SK-N-SH (cell line): ENCODE measurements at places on chromosomes 7 and 10.

DNA sequence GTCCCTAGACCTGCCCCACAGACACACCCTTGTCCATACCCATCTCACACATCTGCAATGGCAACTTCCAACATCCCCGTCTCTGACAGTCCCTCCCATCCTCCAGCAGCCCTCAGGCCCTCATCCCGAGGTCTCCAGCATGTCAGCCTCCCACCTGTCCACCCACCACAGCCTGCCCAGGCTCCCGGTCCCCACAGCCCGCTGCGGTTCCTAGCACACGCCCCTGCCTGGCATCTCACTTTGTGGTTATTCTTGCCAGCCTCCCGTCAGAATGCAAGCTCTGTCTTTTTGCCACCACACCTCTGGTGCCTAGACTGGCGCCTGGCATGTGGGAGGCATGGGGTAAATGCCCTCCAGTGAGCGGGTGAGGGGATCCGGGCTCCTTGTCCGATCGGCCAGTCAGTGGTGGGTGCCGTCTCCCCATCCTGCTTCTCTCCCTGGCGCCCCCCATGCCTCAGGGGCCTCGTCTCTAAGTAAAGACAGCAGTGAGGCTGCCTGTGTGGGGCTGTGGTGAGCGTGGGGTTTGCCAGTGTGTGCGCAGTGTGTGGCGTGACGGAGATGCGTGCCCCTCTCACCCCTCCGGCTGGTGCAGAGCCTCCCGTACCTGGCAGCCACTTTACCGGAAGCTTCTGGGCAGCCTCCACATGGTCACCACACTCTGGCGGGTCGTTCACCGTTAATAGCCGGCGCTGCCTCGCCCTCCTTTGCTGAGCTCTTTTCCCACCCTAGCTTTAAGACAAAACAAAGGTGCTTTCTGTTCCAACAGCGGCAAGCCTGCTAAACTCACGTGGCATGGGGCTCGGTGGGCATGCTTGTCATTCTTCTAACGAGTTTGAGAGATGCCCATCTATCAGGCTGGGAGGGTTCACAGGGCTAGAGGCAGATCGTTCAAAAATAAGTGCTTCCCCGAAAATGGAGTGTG, 28.5 kb upstream of the TTYH3 start:
- DNase-seq: peak; percentile 42

DNA sequence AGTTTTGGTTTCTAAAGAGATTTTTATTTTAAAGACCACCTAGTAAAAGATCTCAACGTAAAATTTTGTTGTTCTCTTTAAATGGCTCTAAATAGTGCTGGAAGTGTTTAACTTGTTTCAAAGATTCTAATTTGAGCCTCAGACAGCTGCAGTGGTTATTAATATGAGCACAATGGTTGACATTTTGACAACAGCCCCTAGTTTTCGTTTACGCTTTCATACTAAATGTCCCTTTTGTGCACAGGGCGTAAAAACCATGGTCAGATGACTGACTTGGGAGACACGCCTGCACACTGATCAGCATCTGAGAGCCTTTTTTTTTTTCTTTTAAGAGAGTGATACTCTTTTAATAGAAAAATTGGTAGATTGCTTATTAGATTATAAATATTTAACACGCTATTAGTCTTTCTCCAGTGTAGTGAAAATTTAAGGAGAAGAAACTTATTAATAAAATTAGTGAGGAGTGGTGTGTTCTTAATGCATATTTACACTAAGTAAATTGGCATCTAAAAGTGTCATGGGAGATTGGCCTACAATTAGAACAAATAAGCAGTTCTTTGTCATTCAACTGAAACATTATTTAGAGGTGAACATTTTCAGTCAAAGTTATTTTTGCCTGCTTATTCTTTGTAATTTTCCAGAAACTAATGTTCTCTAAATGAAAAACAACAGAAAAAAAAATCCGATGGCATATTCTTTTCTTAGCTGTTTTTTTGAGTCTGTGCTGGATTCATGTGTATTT, 182.8 kb upstream of the PHYHIPL start:
- DNase-seq: no peak

DNA sequence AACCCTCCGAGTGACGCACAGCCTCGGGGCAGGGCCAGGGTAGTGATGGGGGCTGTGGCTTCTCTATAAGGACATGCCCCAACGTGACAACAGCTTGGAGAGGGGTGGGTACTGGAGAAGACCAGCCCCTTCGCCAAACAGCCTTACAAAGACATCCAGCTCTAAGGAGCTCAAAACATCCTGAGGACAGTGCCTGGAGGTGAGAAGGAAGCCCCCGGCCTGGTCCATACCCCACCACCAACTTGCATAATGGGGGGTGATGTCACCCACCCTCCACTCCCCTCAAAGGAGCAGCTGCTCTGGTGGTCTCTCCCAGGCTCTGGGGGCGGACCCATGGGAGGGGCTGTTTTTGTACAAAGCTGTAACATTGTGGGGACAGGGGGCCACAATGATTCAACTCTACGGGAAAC, 15.1 kb downstream of the PRSS2 start:
- no peak for DNase-seq

DNA sequence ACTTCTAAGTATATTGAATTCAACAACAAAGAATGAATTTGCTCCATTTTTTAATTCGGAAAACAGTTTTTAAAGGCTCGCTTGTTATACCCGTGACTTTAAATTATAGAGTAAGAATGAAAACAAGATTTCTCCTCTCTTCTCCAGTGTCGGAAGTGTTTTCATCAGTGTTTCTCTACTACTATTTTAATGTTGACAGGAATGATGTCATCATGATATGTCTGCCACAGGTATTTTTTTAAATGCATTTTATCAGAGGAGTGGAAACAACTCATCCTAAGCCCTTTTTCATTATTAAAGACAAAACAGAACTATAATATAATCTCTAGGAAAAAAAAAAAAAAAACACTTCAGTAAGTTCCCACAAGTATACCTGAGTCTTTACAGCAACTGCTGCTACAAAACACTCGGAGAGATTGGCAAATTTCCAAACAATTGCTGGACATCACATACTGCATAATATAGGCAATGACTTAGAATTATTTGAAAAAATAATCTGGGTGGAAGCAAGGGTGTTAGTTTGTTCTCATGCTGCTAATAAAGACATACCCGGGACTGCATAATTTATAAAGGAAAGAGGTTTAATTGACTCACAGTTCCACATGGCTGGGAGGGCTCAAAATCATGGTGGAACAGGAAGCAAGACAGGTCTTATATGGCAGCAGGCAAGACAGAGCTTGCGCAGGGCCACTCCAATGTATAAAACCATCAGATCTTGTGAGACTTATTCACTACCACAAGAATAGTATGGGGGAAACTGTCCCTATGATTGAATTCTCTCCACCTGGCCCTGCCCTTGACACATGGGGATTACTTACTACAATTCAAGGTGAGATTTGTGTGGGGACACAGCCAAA, 4.8 kb upstream of the RNF32 start:
- DNase-seq: no peak

DNA sequence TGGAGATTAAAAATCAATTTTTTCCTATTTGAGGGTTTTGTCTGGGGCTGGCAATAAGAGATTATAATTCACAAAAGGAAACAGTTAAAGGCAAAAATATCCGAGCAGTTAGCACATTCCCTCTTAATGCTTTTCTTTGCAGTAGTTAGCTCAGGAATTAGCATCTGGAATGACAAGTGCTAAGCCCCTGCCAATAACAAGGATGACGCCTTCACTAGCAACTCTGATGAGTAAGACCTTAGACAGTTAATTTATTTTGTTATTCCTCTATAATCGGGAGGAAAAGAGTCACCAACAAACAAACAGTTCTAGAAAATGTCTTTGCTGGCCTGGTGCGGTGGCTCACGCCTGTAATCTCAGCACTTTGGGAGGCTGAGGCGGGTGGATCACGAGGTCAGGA, 151.3 kb downstream of the TRIL start:
- no peak for DNase-seq

GRCh38 chr10:10490581-10490980, 527.1 kb upstream of the CELF2 start:
- DNase-seq: no peak

- DNase-seq: no peak
Measured at GRCh38 chr10:103763374-103764202, 91.8 kb downstream of the SH3PXD2A start.

- DNase-seq: no peak
Measured at GRCh38 chr10:46308666-46309450, 22.1 kb downstream of the ANTXRL start.

DNA sequence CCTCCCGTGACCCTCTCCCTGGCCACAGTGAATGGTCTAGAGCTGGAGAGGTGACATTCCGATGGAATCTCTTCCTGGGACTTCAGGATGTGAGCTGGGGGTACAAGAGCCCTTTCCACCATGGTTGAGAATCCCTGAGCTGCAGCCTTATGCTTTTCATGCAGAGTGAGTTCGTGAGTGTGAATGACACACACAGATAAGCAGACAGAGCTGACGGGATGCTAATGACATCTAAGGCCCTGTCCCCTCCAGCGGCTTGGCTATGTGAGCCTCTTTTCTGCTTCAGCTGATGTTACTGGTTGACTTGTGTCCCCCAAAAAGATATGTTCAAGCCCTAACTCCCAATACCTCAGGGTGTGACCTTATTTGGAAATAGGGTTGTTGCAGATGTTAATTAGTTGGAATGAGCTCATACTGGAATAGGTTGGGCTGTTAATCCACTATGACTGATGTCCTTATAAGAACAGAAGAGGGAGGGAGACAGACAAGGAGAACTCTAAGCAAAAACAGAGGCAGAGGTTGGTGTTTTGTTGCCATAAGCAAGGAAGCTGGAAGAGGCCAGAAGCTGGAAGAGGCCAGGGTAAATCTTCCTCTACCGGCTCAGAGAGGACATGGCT, 111.1 kb upstream of the AFAP1L2 start:
- DNase-seq: no peak

- peak; percentile 61 for DNase-seq
Measured at GRCh38 chr7:66138994-66139752, 24.5 kb downstream of the CRCP start.

- no peak for DNase-seq
Measured at GRCh38 chr10:83952314-83952713, 187.0 kb upstream of the GHITM start.

DNA sequence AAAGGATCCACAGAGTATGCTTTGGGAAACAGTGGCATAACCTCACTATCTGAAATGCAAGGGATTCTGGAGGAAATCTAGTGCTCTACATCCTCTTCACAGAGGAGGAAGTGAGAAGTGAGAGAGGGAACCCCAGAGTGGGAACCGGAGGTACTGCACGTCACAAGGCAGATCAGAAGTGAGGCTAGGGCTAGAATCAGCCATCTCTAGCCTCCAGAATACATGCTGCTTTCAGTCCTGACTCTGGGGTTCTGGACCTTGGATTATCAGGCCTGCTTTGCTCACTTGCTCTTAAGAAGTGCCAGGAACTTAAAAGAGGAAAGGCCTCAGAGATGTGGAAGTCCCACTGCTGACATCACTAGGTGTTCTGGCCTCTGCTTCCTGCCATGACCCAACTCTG, 25.7 kb downstream of the ZNF503 start:
- DNase-seq: no peak

- DNase-seq: no peak
Measured at GRCh38 chr10:71259815-71260501, 47.6 kb downstream of the UNC5B start.

- no peak for DNase-seq
Measured at GRCh38 chr10:45053569-45054100, 52.9 kb downstream of the ZNF22 start.

DNA sequence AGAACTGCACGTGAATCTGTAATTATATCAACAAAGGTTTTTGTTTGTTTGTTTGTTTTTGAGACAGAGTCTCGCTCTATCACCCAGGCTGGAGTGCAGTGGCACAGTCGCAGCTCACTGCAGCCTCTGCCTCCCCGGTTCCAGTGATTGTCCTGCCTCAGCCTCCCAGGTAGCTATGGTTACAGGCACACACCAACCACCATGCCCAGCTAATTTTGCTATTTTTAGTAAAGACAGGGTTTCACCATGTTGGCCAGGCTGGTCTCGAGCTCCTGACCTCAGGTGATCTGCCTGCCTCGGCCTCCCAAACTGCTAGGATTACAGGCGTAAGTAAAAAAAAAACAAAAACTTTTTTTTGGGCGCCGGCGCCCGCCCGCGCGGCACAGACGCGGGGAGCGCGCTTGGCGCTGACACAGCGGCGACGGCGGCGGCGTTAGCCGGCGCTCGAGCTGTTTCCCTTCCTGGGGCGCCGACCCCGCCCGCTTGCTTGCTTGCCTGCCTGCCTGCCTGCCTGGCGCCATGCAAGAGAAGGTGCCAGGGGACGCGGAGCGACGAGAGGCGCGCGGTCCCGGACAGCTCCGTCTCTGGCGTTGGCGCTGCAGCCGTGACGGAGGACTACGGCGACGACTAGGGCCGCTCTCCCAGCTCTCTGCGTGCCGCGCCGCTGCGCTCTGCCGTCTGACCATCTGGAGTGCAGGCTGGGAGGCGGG, 171.4 kb upstream of the NUPR2 start:
- peak; percentile 68 for DNase-seq

GRCh38 chr7:159007364-159007995, 137.2 kb downstream of the VIPR2 start:
- no peak for DNase-seq

GRCh38 chr10:49830016-49830415, 67.9 kb upstream of the OGDHL start:
- no peak for DNase-seq

GRCh38 chr7:18890885-18891621, 226.4 kb downstream of the TWIST1 start:
- DNase-seq: no peak

- no peak for DNase-seq
Measured at GRCh38 chr10:77398558-77398957, 239.1 kb downstream of the KCNMA1 start.

DNA sequence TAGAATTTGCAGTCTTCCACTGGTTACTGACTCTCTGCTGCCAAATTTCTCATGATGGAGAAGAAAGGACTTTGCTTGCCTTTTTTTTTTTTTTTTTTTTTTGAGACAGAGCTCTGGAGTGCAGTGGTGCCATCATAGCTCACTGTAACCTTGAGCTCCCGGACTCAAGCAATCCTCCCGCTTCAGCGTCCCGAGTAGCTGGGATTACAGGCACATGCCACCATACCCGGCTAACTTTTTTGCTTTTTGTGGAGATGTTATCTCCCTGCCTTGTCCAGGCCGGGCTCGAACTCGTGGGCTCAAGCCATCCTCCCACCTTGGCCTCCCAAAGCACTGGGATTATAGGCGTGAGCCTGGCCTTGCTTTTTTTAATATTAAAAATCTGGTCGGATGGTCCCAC, 6.2 kb downstream of the INSIG1 start:
- DNase-seq: no peak

DNA sequence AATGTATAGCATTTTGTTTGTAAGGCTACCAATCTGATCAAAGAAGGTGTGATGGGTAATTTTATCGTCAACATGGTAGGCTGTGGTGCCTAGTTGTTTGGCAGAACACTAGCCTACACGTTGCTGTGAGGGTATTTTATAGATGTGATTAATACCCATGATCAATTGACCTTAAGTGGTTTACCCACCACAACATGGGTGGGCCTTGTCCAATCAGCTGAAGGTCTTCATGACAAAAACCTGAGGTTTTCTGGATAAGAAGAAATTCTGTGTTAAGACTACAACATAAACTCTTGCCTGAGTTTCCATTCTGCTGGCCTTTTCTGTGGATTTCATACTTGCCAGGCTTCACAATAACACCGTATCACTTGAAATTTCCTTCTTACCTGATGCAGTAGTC, 131.8 kb upstream of the PPP1R3A start:
- DNase-seq: no peak
